ENCODE measurements at places on chromosomes 1 and 21. TPM values are rescaled to one million over a fixed set of nuclear protein-coding genes. Genes with fewer than 3 reads are reported as not detected.

- no peak for DNase-seq
These were observed 16.0 kb downstream of the TRIM11 start for GRCh38 chr1:228390649-228391048.

GRCh38 chr21:45769294-45769693 is 125.8 kb downstream of the PCBP3 start:
- no peak for DNase-seq

- no peak for DNase-seq
These were observed 41.0 kb downstream of the PGBD5 start for GRCh38 chr1:230385158-230385450.

GRCh38 chr1:109671067-109671466 is 3.2 kb downstream of the GSTM2 start:
- no peak for DNase-seq

GRCh38 chr1:22507587-22507986 is 55.7 kb upstream of the EPHA8 start:
- no peak for DNase-seq

KRTAP21-2 gene
- total RNA-seq, result not detected

DNA sequence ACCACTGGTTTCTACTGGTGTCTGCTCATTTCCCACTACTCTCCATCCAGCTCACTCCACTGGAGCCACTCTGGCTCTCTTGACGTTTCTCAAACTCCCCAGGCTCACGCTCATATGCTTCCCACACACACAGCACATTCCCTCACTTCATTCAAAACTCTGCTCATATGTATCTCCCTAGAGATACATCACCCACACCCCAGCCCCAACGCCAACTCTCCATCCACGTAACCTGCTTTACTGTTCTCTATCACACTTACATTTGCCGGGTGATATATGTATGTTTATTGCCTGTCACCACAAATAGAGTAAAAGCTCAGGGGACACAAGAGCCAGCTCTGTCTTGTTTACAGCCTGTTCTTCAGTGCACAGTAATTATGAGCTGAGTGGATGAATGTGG is 22.2 kb downstream of the EBNA1BP2 start:
- DNase-seq, result no peak

GRCh38 chr1:10530281-10530740 is 55.6 kb downstream of the PEX14 start:
- peak; percentile 83 for DNase-seq

TENT5C gene
- 1.7 TPM for total RNA-seq

VWA5B1 gene
- total RNA-seq, result 0.96 TPM

DNA sequence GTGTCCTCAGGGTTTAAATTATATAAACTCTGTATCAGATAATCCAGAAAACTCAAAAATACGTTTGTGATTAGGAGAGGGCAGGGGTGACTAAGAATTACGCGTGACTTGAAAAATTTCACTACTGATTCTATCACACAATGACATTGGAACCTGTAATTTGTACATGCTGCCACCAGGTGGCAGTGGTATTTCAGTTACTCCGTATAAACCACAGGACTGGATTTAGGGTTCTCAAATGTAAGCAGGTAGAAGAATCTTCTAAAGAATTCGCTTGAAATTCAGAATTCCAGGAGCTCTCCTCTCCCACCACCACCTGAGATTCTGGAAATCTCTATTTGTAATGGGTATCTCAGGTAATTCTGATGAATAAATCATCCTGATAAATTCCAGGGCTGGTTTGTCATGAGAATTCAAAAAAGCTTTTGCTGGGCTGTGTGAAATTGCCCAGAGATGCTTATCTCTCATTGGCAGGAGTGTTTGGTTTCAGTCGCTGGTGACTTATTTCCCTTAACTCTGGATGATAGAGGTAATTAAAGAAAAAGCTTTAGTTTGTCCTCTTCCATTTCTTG is 1.7 kb upstream of the KRTAP7-1 start:
- no peak for DNase-seq

GRCh38 chr1:174191349-174191862 is 32.1 kb downstream of the RABGAP1L start:
- no peak for DNase-seq

SLFNL1 gene
- 1.1 TPM for total RNA-seq

HSF2BP gene
- total RNA-seq, result 0.55 TPM

DNA sequence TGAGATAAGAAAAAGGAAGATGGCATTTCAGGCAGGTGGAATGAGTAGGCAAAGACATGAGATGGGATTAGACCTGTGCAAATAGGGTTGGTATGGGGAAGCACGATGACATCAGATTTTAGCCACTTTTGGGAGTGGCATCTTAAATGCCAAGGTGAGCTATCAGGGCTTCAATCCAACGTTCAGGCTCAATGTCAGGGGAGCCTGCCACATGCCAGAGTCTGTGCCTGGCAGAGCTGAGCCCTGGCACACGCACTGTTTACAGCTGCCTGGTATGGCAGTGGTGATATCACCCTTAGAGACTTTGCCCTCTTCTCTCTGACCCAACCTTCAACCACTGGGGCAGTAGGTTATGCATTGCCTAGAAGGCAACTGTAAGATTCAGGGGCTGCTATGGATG is 1.1 kb upstream of the GUCA2B start:
- peak; percentile 54 for DNase-seq

GRCh38 chr1:37083603-37084002 is 49.3 kb upstream of the GRIK3 start:
- DNase-seq, result no peak
